Activated T-cell treated with anti-CD3 and anti-CD28 coated beads, Interleukin-2, amount 50 U/mL, for 24 hours (primary cell): ENCODE measurements at places on chromosomes 5 and 9.
A peak's percentile ranks its signal among the peaks of the same experiment; 100 is the strongest.

GRCh38 chr9:37775216-37775919 lies 9.5 kb downstream of the EXOSC3 start:
- no peak for DNase-seq

DNA sequence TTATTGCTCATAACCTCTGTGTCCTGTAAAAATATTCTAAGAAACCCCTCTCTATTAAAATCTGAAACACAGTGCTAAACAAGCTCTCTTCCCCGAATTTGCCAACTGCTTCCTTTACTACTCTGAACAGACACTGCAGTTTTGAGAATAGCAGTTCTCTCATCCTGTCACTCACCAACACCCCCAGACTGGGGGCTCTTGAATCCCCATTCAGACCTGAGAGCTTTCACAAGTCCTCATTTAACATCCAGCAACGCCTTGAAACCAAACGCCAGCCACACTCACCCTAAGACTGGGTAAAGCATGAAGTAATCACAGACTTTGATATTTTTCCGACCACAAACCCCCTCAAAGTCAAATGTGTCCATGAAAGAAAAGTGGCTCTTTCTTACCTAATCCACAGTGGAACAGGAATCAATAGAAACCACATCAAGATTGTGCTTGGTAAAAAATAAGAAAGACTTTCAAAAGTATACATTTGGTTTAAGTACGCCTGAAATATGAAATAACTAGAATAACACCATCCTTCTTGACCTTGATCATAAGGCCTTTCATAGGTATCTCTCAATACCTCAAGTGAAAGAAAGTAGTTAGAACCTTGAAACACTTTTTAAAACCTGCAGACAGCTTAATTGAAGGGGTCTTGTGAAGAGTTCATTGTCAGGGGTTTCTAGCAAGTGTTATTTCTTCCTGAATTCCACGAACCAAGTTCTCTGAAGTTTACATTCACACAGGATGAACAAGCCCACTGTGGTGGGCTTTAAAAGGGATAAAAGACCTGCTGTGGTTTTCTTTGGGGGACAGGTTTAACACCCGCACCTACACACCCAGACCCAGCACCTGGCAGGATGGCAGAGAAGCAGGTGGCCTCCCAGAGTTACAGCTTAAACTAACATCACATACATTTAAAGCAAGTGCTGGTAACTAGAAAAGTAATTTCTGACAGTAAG lies 412.6 kb downstream of the MLLT3 start:
- peak; percentile 62 for DNase-seq

DNA sequence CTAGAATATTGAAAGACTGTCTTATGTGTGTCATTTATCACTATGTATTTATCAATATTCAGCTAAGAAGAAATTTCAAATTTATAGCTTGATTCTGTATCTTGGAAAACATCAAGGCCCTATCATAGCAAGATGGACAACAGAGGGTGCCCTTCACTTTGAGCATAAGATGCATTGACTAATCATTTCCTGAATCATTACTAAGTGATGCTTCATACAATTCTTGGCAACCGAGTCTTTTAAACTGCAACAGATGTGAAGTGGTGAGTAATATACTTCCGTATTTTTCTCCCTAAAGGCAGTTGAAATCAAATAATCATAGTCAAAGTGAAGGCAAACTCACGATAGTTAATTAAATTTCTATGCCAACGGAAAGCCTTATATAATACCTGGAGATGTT lies 318.6 kb upstream of the RGMB start:
- DNase-seq = no peak

DNA sequence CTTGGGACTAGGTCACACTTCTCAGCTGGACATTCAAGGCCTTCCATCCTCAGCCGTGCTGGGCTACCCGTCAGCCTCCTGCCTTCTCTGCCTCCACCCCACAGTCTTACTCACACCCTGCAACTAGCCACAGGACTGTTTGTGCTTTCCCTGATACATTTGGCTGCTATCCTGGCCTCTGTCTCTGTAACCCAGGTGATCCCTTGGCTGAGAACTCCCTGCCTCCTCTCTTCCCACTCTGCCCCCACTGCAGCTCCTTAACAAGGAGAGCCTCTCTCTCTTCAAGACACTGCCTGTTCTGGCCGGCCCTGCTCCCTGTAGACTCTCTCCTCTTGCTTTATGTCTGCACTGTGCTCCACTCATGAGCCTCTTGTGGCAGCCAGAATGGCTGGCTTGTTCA lies 120.6 kb downstream of the MSX2 start:
- DNase-seq = no peak

DNA sequence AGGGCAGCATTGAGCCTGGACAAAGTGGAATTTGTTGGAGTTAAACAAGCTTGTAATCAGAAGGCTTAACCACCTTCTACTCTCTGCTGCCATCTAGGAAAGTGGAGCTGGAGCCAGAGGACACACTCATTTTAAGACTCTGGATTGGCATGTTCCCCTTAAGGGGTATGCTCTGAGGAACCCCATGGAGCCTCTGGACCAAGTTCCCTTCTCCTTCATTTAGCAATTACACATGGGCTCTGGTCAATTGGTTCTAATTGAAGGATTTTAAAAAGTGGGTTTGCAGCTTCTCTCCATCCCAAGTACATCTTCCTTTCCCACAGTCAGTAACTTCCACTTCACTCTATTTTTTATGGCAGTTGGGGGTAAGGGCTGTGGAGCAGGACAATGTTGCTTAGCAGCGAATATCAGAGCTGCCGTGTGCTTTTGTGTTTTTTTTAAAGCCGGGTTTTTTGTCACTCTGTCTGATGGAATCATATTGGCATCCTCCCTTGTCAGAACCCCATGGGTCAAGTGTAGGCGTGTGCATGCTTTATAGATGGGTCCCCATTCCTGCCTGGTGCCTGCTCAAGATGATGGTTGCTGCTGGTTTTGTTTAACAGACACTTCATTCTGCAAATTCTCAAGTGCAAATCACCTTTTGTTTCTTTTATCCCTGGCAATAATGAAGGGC lies 330.7 kb upstream of the ADAMTSL1 start:
- no peak for DNase-seq

DNA sequence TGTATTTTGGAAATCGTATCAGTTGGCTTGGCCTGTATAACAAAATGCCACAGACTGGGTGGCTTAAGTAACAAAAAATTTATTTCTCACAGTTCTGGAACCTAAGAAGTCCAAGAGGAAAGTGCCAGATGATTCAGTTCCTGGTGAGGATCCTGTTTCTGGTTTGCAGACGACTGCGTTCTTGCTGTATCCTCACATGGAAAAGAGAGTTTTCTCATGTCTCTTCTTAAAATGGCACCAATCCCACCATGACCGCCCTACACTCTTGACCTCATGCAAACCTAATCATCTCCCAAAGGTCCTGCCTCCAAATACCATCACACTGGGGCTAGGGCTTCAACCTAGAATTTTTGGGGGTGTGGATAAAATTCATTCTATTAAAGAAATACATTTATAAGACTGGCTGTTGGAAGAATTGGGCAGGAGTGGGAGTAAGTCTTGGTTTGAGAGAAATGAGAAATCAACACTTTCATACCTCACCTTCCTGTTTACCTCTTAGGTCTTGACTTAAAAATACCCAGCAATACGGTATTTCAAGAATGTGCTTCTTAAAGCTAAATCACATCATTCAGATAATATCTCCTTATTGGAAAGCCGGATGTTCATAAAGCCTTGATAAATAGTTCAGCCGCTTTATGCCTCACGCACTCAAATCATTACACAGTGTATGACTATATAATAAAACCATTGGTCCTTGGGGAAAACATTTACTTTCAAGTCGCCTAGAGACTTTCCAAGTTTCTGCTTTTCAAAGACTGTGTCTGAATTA lies 28.7 kb downstream of the PTTG1 start:
- no peak for DNase-seq

GRCh38 chr9:98185021-98185567 lies 7.3 kb downstream of the CORO2A start:
- DNase-seq = no peak

- DNase-seq = no peak
Measured at GRCh38 chr9:86275962-86276361, 6.4 kb downstream of the ISCA1 start.

DNA sequence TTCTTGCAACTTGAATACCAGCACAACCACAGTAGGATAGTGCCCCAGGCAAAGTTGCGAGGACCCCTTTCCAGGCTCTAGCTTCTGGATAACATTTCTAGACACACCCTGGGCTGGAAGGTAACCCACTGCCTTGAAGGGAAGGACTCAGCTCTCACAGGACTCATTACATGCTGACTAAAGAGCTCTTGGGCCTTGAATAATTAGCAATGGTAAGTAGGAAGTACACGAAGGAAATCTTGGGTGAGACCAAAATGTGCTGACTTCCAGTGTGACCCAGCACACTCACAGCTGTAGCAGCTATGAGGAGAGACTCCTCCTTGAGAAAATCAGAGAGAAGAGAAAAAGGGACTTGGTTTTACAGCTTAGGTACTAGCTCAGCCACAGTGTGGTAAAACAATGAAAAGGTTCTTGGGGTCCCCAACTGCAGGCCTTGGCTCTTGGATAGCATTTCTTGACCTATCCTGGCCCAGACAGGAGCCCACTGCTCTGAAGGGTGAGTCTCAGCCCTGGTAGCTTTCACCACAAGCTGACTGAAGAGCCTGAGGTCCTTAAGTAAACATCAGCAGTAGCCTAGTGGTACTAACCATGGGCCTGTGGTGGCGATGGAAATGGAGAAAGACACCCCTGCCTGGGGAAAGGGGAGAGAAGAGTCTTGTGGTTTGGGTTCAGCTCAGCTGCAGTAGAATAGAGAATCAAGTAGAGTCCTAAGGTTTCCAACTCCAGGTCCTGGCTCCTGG lies 621.7 kb downstream of the SEMA5A start:
- DNase-seq = no peak

DNA sequence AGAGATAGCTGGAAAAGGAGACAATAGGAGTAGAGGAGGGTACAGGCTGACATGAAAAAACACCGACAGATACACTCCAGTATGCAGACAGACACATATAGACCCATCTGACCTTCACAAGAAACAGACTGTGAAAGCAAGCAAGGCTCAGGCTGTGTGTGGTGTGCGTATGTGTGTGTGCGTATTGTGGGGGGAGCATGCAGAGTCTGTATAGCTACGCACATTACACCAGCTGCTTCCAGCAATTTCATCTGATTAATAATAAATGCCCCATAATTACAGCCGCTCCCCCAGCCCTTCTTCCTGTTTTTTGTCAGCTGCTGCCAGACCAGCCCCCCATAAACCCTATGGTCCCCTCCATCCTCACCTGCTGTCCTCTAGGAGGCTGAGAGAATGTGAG lies 6.7 kb downstream of the CNTFR start:
- DNase-seq = no peak

DNA sequence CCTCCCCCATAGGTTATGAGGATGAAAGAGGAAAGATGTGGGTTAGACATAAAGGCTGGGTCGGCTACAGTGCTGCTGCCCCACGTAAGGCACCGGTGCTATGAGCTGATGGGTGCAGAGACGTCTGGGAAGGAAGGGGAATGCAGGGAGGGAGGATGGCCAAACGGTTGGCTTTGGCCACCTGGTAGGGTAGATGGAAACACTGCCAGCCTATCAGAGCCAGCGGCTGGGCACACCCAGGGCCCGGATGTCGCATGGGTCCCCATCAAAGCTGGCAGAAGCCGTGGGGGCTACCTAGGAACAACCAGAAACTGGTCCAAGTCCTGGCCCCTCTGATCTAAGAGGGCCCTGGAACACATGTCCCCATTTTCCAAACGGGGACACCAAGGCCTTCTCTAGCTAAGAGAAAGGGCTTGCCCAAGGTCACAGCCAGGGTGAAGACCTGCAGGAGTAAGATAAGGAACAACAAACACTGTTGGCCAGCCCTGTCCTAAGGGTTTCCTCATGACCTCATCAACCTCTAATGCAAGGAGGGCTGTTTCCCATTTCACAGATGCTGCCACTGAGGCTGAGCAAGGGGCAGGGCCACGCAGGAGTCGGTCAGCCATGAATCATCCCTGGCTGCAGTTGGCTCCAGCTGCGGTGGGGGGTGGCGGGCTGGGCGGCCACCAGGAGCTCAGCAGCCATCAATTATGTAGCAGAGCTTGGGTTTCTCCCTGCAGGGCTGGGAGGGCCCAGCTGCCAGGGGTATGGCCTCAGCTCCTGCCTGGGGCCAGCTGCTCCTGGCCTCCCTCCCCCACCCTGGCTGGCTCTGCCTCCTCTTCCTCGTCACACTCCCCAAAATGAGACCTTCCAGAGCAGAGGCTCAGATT lies 4.9 kb downstream of the SH3GLB2 start:
- no peak for DNase-seq

GRCh38 chr5:176854164-176854563 lies 43.8 kb downstream of the UNC5A start:
- DNase-seq = no peak

- no peak for DNase-seq
Measured at GRCh38 chr9:27429917-27430316, 94.2 kb upstream of the IFNK start.

DNA sequence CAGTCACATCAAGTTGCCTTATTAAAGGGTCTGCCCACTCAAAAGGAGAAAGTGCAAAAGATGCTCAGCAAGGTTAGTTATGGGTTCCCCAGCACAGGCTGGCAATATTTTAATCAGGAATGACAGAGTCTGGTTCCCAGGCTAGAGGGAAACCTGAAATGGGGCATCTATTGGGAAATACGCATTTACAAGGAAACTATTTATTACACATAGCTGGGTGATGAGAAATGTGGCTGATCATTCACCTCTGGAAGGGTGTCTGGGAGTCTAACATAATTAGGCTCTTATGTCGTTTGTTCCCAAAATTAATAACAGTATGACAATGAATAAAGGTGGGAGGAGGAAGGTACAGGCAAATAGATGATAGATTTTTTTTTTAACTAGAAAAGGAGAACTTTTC lies 314.7 kb downstream of the ENC1 start:
- DNase-seq = no peak

GRCh38 chr5:143244990-143245389 lies 158.5 kb downstream of the NR3C1 start:
- no peak for DNase-seq

DNA sequence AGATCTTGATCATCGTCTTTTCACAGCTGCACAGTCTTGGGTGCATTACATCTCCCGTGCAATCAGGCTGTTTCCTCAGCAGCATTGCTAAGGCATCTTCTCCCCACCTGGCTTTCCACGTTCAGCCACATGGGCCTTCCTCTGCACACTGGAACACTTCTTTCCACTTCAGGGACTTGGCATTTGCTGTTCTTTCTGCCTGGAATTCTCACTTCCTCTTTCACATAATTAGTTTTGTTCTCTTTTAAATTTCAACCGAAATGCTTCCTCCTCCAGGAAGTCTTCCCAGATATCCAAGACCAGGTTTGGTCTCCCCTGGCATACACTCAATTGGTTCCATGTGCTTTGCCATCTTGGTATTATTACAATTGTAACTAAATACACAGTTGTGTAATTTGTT lies 43.8 kb downstream of the WHRN start:
- no peak for DNase-seq
